Kidney tubule cell (primary cell): ENCODE measurements at places on chromosomes 1 and 21.

DNA sequence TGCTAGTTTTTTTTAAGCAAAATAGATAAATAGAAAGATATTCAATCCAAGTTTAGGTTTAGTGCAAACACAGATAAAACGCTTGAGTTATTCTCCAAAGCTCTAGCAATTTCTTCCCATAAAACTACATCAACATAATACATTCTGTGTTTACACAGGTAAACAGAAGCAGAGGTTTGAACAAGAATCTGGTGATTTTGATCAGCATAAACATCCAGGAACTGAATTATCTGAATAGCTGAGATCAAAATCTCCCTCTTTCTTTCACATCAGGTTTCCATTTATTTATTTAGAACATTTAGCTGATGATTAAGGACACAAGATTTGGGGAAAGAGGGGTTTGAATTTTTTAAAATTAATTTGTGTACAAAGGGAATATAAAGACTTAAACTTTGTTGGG is 1564.6 kb downstream of the MRPL39 start:
- no peak for DNase-seq

- DNase-seq: no peak
Measured at GRCh38 chr1:2942410-2942809, 78.9 kb upstream of the ACTRT2 start.

- peak; percentile 48 for DNase-seq
Measured at GRCh38 chr1:222948079-222948478, 133.2 kb downstream of the DISP1 start.

DNA sequence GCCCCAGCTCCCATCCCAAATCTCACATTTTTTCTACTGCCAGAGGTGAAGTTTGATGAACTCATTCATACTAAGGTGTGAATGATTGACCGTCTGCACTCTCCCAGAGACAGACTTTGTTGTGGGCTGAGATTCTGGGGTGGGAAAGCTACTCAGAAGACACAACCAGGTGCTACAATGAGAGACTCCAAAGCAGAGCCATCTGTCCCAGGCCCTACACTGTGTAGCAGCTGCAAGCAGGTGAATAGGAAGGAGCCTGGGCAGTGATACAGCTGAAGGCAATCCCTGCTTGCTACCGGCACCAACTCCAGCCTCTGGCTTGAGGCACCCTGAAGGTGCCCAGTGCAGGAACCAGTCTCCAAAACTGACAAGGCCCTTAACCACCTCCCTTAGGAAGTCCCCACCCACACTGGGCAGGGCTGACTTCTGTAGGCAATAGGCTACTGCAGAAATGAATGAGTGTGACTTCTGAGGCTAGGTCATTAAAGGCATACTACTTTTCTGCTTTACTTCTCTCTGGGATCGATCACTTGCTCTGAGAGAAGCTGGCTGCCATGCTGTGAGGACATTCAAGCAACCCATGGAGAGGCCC is 79.7 kb upstream of the RUNX3 start:
- DNase-seq: no peak

- no peak for DNase-seq
Measured at GRCh38 chr1:216124192-216124781, 299.0 kb downstream of the USH2A start.

DNA sequence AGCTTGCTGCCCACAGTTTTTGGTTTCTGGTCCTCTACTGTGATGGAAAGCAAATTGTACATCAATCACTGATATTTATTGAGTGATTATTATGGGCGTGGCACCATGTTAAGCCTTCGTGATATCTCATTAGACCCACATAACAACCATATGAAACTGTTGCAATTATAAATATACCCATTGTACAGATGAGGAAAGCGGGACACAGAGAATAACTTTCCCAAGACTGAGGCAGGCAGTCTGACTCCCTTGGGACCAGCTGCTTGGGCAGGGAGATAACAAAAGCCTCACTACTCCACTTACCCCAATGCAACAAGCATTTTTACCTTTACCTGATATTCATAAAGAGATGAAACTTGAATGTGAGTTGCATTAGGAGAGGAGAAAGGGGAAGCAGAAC is 4.3 kb upstream of the CASZ1 start:
- DNase-seq: no peak

DNA sequence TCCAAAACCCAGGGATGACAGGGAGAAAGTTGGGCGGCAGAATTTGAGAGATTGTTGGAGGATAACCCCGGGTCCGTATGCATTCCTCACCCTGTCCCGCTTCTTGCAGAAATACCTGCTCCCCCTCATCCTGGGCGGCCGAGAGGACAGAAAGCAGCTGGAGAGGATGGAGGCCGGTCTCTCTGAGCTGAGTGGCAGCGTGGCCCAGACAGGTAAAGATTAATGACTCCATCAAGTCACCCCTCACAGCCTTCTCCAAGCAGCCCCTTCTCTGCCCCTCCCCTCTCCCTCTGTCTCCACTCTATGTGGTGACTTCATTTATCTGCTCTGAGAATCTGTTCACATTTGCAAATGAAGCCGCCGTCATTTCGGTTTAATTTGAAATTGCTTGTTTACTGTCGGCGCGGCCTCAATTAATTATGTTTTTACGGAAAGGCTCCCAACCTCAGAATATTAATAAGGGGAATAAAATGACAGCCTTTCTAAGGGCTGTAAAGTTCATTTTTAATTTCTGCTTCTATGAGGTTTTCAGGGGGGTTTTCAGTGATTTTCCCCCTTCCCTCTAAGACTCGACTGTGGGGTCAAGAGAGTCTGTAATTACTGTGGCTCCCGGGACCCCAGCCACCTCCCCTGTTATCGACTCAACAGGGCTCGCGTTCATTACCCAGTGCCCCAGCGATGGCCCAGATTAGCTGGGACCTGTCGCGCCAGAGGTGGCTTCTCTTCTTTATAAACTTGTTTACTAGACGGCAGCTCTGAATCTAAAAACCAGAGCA is 148.3 kb downstream of the PEX14 start:
- DNase-seq: no peak

DNA sequence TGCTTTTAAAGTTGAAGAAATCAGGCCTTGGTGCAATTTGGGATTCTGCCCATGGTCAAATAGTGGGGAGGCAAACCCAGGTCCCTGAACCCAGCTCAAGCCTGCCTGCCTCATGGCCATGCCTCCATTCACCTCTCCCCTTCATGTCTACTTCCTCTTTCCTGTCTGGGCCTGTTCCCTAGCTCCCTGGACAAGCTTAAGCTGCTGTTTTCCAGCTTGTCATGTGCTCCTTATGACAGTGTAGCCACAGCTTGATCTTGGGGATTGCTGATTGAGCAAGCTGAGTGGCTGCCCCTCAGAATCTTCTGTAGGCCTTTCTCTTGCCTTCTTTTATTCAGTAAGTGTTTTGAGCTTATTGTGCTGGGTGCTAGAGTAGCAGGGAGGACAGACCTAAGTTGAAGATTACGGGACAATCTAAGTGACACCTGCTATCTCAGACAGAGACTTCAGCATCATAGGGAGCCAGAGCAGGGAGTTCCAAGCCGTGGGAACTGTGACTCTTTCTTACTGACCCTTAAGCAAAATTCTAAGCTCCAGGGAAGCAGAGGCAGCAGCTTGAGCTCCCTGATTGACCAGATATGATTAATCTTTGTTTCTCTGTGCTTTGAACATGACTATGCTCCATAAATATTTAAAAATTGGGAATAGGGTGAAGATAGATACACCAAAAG is 520 bp upstream of the MR1 start:
- DNase-seq: peak; percentile 53

DNA sequence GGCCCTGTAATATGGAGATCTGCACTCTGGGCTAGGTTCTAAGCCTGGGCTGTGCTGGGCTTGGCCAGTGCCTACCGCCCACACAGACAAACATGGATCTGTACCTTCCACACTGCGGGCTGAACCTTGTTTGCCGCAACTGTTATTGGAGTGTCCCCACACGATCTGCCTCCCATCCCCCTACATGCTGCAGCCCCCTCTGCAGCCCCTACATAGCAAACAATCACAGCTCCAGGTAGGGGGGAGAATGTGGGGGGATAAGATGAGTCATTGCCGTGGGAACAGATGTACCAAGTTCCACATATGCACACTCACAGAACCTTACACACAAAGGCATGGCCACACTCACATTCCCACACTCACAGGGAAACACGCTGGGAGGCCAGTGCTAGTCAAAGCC is 2.1 kb upstream of the HCRTR1 start:
- no peak for DNase-seq

- no peak for DNase-seq
Measured at GRCh38 chr1:232249861-232250777, 379.8 kb downstream of the SIPA1L2 start.

- DNase-seq: no peak
Measured at GRCh38 chr1:171113382-171113781, 22.7 kb downstream of the FMO3 start.

- DNase-seq: no peak
Measured at GRCh38 chr1:60262701-60263100, 189.1 kb upstream of the C1orf87 start.
